ENCODE measurements at places on chromosomes 4 and X.

GRCh38 chr4:87219632-87220093 lies 755 bp downstream of the KLHL8 start:
- DNase-seq, result peak; percentile 88

GRCh38 chr4:533318-534100 lies 34.5 kb downstream of the PIGG start:
- DNase-seq, result peak; percentile 41

DNA sequence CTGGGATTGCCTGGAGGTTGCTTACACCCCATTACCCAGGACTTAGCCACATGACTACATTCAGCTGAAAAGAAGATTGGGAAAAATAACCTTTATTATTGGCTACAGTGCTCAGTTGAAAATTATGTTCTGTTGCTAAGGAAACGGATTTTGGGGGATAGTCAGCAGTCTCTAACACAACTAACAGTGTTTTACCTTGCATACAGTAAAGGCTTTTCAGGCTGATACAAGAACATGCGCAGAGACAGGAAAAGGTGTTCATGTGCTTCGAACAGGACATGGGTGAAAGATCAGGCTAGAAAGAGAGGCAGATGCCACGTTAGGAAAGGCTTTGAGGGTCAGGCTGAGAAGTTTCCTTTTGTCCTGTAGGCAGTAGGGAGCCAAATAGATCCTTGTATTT lies 14.8 kb upstream of the RHOH start:
- no peak for DNase-seq

DNA sequence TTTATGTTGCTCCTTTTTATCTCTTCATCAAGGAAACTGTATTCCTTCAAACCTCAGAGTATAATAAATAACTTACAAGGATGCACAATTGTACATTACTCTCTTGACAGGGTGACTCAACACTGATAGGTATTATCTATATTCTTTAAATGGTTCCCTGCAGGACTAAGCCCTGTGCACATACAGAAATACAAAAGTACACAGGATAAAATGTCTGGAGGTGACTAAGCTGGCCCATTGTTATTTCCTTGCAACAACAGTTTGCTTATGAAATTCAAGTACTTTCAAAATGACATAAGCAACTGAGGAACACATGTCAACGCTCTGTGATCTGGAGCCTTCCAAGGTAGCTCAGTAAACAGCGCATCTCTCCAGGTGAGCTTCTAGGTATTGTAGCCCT lies 83.8 kb upstream of the RPL34 start:
- DNase-seq, result no peak

DNA sequence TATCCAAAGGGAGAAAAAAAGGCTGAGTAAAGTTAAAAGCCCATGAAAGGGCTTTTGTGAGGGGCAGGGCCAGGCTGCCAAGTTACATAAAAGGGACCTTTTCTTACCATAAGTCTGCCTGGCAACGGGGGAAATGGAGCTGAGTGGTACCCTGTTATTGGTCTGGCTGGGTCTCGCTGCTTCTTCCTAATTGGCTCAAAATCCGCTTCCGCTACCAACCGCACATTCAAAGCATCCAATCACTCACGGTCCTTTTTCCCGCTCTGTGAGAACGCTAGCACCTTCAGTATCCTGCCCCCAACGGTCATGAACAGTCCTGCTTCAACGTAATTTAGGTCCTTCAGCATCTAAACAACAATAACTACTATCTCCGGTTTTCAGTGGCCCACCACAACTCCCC lies 611 bp downstream of the TEX11 start:
- DNase-seq, result no peak
